ENCODE measurements at places on chromosomes 6 and 20. TPM values are rescaled to one million over a fixed set of nuclear protein-coding genes. Genes with fewer than 3 reads are reported as not detected.

GUCA1A gene
- total RNA-seq: not detected

PPIL6 gene
- total RNA-seq: 0.39 TPM

SOX12 gene
- 5.0 TPM for total RNA-seq

PTCRA gene
- not detected for total RNA-seq

DNA sequence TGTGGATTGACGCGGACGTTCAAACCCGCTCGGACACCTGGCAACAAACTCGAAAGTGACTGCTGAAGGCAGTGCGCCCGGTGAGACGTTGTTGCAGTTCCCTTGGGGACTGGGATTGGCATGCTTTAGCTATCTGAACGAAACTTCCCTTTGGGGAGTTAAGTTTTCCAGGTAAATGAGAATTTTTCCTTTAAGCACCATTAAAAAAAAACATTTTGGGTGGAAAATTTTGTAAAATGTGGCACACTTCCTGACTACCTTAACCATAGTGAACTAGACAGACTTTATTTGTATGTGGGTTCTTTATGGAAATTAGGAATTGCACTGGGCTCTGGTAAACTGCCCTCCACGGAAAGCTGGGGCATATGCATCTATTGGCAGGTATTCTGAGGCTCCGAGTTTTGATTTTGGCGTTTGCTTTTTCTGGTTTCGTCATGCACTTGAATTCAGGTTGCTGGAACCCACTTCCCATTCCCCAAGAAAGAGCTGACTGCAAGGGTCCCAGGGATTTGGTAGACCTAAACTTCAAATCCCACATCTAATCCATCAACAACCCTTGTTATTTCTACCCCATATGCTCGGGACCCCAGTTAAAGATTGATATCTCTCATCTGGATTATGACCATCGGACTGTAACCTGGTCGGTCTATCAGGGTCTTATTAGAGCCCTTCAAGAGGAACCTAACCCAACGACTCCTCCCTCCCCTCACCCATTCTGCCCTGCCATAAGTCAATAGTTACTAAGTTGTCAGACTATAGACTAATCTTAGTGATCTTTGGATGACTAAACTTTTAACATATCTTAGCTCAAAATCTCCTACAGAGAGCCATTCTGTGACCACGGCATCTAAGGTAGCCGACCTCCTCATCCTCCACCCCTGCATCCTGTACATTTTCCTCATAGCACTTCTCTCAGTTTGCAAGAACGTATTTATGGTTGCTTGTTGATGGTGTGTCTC, 800 bp upstream of the DYNLT1 start:
- H3K4me1 ChIP-seq: peaks cover 54% of the 10 kb centered on the region
- peak overlapping the region; percentile 96 for H3K27ac ChIP-seq
- H3K36me3 ChIP-seq: peaks cover 6% of the 10 kb centered on the region
- no peak for DNase-seq
- no peaks in the 10 kb centered on the region for H3K27me3 ChIP-seq

DNA sequence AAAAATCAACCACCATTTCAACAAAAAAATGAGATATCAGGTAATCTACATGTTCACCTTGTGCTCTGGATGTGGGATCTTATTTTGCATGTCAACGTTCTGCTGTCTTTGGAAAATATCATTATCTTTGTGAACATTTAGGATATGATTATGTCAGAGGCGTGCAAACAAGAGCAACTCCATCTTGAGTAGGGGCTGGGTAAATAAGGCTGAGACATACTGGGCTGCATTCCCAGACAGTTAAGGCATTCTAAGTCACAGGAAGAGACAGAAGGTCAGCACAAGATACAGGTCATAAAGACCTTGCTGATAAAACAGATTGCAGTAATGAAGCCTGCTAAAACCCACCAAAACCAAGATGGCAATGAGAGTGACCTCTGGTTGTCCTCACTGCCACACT, 28.8 kb upstream of the ZBTB24 start:
- no peak overlapping the region for H3K4me3 ChIP-seq
- H3K27me3 ChIP-seq: no peaks in the 10 kb centered on the region
- peaks cover 19% of the 10 kb centered on the region for H3K4me1 ChIP-seq

- no peaks in the 10 kb centered on the region for H3K27me3 ChIP-seq
- H3K36me3 ChIP-seq: no peaks in the 10 kb centered on the region
- no peak overlapping the region for H3K4me3 ChIP-seq
- H3K4me1 ChIP-seq: peaks cover 31% of the 10 kb centered on the region
Observed at GRCh38 chr20:63754008-63754407, 14.4 kb downstream of the SLC2A4RG start.

DNA sequence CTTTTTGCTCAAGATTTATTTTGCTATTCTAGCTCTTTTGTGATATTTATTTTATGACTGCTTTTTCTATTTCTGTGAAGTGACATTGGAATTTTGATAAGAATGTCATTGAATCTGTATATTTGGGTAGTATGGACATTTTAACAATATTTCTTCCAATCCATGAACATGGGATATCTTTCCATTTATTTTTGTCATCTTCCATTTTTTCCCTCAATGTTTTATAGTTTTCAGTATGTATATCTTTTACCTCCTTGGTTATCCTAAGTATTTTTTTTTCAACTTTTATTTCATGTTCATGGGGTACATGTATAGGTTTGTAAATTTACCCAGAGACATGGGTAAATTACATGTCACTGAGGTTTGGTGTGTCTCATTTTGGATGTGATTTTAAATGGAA, 74.1 kb upstream of the PREP start:
- no peaks in the 10 kb centered on the region for H3K27me3 ChIP-seq
- H3K4me1 ChIP-seq: peaks cover 7% of the 10 kb centered on the region
- H3K27ac ChIP-seq: no peak overlapping the region

GRCh38 chr20:52150440-52151258, 40.9 kb downstream of the ZFP64 start:
- H3K27me3 ChIP-seq: no peaks in the 10 kb centered on the region
- H3K27ac ChIP-seq: no peak overlapping the region
- no peak overlapping the region for H3K4me3 ChIP-seq
- peaks cover 6% of the 10 kb centered on the region for H3K36me3 ChIP-seq
- H3K4me1 ChIP-seq: no peaks in the 10 kb centered on the region

- H3K27me3 ChIP-seq: no peaks in the 10 kb centered on the region
- H3K27ac ChIP-seq: no peak overlapping the region
Observed at GRCh38 chr20:62025832-62026563, 39.7 kb downstream of the TAF4 start.

GRCh38 chr6:161360520-161360919, 86.7 kb upstream of the AGPAT4 start:
- no peaks in the 10 kb centered on the region for H3K4me1 ChIP-seq
- H3K4me3 ChIP-seq: no peak overlapping the region
- H3K27ac ChIP-seq: no peak overlapping the region
- no peak for DNase-seq

DNA sequence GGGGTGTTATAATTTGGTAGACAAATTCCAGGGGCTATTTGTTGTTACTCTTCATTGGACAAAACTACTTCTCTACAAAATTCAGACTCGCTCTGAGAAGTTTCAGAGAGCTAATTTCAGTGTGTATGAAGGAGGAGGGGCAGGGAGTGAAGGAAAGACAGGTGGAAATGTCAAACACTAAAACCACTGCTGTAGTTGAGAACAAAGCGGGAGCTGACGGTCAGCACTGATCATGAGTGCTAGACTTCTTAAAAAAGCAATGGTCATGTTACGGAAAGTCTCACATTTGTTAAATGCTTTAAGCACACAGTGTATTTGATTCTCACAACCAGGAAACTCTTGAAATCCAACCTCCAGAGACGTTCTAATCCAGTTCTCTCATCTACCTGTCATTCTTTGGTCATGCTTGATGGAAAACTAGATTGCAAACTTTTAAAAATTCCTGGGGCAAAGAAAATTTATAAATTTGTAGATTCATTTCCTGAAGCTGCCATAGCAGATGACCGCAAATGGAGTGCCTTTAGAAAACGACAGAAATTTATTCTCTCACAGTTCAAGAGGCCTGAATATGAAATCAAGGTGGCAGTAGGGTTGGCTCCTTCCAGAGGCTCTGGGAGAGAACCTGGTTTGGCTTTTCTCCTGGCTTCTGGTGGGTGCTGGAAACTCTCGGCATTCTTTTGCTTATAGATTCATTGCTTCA, 100.7 kb upstream of the CARMIL1 start:
- no peaks in the 10 kb centered on the region for H3K27me3 ChIP-seq
- no peaks in the 10 kb centered on the region for H3K4me1 ChIP-seq
- H3K27ac ChIP-seq: no peak overlapping the region
- no peak overlapping the region for H3K4me3 ChIP-seq

DNA sequence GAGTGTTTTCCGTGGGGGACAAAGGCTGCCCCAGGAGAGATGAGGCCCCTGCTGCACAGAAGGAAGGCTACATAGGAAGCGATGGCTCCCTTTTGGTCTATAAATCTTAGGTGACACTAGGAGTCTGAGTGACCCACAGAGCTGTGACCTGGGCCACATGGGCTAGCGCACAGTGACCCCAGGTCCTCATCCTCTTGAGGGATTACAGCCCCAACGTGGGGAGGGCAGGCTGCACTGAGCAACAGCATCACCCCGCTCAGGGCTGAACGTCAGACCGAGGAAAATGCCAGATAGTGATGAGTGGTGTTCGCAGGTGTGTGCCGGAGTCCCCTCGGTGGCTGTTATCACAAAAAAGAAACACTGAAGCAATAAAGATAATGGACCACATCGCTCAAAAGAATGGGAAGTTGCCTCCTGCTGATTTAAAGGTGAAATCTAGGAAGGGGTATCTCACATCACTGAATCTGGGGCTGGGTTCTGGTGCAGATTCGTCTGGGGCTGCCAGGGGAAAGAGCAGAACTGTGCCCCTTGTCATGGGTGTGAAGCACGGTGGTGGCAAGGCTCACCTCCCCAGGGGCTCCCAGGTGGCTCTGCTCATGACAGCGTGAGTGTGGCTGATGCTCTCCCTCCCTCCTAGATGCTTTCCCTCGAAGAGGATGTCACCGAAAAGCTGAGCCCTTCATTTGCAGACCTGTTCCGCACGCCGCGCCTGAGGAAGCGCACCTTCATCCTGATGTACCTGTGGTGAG, 14.5 kb downstream of the SLC22A1 start:
- no peak overlapping the region for H3K27ac ChIP-seq
- no peaks in the 10 kb centered on the region for H3K36me3 ChIP-seq
- H3K27me3 ChIP-seq: no peaks in the 10 kb centered on the region
- DNase-seq: no peak
- H3K4me3 ChIP-seq: no peak overlapping the region

DNA sequence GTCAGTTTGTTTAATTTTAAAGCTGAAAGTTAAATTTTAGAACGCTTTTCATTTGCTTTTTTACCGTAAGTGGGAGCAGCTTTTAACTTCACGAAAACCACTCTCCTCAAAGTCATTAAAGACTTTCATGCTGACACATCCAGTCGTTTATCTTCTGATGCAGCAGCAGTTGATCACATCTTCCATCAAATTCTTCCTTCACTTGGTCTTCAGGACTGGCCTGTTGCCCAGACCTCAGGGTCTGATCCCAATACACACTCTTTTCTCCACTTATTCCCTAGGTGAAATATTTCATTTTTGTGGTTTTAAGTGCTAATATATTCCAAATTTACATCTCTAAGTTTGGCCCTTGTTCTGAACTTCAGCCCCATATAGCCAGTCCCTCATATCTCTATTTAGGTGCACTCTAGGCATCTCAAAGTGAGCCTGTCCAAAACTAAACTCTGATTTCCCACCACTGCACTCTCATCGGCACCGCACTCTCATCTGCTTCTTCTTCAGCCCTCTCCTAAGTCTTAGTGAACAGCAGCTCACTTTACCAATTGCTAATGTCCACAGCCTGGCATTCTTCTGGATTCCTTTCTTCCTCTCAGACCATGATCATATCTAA, 20.4 kb downstream of the AFDN start:
- DNase-seq: no peak
- H3K27ac ChIP-seq: no peak overlapping the region

DNA sequence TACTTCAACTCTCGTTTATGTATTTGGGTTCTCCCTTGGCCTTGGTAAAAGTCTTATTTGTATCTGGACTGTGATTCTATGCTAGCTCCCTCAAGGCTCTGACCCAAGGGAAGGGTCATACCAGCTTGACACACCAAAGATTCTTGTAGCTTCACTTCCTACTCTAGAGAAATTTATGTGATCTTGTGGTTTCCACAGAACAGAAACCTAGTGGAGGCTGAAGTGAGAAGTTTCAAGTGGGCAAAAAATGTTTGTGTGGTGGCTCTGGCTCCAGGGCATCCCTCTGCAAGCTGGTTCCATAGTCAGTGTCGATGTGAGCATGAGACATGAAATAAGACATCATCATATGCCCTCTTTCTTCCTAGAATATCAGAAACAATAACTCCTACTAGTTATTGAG, 48.1 kb upstream of the TNFRSF21 start:
- H3K27ac ChIP-seq: no peak overlapping the region
- no peaks in the 10 kb centered on the region for H3K4me1 ChIP-seq
- DNase-seq: no peak
- H3K36me3 ChIP-seq: no peaks in the 10 kb centered on the region
- H3K4me3 ChIP-seq: no peak overlapping the region

DNA sequence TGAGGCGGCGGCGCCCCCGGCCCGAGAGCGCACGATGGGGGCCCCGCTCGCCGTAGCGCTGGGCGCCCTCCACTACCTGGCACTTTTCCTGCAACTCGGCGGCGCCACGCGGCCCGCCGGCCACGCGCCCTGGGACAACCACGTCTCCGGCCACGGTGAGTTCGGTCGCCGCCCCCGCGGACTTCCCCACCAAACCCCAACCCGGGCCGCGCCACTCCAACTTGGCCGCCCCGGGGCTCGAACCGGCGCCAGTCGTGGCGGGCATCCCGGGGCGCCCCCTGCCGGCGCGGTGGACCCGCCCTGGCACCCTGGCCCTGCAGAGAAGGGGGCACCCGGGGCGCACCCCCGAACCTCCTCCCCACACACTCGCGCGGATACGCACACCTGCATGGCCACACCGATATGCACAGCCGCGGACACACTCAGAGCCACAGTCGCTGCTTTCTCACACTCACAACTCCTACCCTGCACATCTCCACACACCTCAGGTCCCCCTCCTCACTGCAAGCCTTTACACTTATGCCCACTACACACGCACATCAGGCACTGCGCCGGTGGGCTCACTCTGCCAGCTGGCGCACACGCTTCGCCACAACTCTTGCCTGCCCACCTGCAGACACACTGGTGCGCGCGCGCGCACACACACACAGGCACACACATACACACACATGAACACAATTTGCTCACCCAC, 535 bp downstream of the VSTM2L start:
- H3K36me3 ChIP-seq: no peaks in the 10 kb centered on the region
- no peak overlapping the region for H3K4me3 ChIP-seq
- peaks cover 9% of the 10 kb centered on the region for H3K27me3 ChIP-seq
- H3K4me1 ChIP-seq: no peaks in the 10 kb centered on the region
- DNase-seq: no peak
- H3K27ac ChIP-seq: no peak overlapping the region

GRCh38 chr20:53949319-53949839, 121.0 kb downstream of the BCAS1 start:
- peak overlapping the region; percentile 6 for H3K4me3 ChIP-seq
- no peaks in the 10 kb centered on the region for H3K27me3 ChIP-seq
- peak overlapping the region; percentile 78 for H3K27ac ChIP-seq
- H3K4me1 ChIP-seq: peaks cover 36% of the 10 kb centered on the region

Measured in CD4-positive, alpha-beta memory T cell (primary cell).